Karpas-422 (cell line): ENCODE measurements at places on chromosomes 7 and 10.

DNA sequence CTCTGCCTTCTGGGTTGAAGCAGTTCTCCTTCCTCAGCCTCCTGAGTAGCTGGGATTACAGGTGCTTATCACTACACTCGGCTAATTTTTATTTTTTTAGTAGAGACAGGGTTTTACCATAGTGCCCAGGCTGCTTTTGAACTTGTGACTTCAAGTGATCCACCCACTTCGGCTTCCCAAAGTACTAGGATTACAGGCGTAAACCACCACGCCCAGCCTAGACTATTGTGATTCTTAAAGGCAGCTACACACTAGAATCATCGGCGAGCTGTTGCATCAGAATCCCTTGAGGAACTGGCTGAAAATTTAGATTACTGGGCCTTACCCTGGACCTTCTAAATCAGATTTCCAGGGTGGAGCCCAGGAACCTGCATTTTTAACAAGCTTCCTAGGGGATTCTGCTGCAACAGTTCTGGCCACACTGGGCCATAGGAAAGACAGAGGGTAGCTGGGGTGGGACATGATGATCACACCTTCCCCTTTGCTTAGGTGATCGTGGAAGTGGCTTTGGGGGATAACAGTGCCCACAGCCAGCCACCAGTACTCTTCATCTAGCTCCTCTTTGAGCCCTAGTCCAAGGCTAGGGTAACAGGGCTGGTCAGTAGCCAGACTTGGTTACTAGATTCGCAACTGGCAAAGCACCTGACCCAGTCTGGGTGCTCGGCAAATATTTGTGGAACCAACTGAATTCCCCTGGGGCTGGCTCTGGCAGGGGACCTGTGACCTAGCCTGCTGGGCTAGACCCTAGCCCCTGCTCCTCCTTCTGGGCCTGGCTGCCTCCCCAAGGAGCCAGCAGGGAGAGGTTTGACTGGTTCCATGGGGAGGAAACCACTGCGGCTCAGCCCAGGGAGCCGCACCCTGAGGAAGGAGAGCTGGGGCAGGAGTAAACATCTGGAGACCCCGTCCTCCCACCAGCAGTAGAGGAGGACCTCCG, 67.1 kb upstream of the DUSP5 start:
- no peak for DNase-seq

DNA sequence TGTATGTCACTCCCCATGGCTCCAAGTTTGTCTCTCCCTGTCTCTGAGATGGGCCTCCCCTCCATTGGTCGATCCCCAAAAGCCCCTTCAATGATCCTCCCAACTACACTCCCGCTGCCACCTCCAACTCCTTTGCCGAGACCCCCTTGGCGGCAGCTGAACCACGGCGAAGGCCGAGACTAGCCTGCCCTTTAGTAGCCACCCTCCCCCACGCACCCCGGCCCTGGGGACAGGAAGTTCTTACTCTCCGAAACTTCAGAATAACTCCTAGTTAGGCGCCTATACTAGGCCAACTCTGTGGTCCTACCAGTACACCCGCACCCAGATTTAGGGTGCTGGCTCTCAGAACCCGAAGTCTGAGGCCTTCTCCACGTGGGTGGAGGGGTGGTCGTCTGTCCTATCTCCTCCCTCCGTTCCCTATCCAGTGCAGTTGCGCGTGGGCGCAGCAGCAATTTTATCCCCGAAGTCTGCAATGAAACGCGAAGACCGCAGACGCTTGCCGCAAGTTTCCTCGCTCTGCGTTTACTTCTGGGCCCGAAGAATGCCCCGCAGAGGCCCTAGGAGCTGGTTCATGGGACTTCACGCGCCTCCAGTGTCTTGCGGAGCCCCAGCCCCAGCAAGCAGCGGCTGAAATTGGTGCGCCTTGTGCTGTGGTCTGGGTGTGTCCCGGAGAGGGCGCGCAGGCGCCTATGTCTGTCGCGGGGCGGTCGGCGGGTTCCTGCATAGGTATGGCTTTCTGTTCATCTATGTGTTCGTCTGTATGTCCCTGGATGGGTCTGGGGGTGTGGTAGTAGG, 82.6 kb upstream of the SLF2 start:
- DNase-seq = no peak

- DNase-seq = no peak
Measured at GRCh38 chr10:23436983-23437382, 1.9 kb upstream of the OTUD1 start.

DNA sequence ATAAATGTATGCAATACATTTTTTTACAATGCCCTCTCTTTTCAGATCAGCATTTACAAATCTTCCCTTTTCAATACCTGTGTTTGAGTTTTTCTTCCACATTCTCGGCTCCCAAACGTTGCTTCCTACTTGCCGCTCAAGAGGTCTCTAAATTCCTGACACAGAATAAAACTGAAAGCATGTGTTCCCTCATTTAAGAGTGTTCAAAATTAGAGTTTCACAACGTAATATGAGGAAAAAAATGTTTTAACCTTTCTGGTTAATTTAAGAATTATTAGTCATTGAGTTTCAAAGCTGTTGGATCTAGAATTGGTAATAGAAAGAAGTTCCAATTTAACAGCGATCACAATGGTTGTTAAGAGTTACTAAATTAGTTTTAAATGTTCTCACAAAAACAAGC, 100.4 kb downstream of the ARID5B start:
- no peak for DNase-seq

DNA sequence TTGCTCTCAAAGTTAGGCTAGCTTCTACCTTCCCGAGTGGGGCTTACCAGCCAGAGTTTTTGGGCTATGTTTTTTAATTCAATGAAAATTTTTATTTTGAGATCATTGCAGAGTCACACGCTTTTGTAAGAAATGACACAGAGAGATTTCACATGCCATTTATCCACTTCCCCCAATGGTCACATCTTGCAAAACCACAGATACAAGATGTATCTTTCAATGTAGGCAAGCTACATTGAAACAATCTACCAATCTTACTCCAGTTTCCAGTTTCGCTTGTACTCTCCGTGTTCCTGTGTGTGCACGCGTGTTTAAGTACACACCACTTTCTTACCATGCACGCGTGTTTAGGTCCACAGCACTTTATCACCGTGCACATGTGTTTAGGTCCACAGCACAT, 89.4 kb upstream of the LEP start:
- no peak for DNase-seq
